ENCODE measurements at places on chromosomes 2 and 18. TPM values are rescaled to one million over a fixed set of nuclear protein-coding genes. Genes with fewer than 3 reads are reported as not detected.

The RTKN gene
- 13.9 TPM for total RNA-seq

DNA sequence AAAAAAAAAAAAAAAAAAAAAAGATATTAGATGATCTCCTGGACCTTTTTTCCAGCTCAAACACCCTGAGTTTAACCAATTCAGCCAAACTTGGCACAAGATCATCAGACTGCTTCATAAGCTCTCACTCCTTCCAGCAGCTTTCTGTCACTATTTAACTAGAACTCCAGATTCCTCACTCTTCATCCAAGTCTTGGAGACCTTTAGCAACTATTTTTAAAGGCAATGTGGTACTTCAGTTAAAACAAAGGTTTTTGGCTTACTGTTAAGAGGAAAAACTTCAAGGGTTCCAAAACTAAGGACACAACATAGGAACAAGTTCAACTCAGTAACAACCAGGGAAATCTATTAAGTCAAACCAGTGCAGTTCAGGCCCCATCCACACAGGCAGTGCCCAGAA is 23.2 kb downstream of the LAMA1 start:
- DNase-seq, result no peak

GRCh38 chr2:199850218-199850717 is 724 bp downstream of the FTCDNL1 start:
- no peak for DNase-seq

DNA sequence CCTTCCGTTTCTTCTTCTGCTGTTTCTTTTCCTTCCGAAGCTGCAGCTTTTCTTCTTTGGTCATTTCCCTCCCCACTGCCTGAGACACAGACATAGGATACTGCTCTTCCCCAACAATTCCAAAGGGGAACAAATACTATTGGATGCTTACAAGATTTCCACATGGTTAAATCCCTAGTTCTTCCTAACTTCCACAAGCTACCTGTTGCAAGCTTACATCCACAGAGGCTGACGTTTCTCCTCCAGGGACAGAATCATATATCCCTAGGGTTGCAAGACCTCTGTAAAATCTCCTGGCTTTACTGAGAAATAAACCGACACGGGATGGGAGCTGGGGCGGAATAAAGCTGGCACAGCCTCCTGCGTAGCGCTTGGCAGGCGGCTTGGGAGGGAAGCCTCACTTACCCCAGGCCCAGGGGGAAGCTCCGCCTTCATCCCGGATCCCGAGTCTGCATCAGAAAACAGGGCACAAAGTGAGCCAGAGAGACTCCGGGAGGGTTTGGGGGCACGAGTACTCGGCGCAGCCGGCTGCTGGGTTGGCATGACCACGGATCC is 590 bp downstream of the EIF2B4 start:
- DNase-seq, result no peak

The MAP3K19 gene
- not detected for total RNA-seq

- DNase-seq, result no peak
These were observed 25.3 kb upstream of the MFSD6 start for GRCh38 chr2:190382851-190383250.

DNA sequence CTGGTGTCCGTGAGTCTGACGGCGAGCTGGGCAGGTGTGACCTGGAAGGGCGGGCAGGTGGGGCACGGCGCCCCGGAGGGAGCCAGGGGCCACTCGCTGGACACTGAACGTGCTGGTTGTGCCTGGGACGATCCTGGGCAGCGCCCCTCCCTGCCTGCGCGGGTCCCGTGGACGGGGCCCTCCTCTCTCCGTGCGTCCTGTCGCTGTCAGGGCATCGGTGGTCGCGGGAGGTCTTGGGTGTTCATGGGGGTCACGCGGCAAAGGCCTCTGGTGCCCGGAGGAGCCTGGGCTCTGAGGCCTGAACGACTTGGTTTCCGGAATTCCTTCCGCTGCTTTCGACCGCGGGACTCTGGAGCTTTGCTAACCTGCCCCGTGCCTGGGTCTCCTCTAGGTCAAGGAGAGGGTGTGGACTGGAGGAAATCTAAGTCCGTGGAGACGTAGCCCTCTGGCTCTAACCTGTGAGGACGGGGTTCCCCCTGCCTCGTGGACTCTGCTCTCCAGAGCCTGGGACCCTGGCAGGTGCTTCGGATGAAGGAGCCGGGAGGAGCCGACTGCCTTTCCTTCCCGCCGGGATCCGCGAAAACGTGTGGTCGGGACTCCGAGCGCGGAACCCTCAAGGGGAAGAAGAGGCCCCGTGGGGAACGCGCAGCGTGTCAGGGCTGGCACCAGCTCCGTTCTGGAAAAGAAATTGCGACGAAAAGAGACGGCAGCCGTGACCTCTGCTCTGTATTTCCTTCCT is 14.7 kb downstream of the SOX11 start:
- peak; percentile 89 for DNase-seq

- no peak for DNase-seq
These were observed 158.2 kb upstream of the CCDC150 start for GRCh38 chr2:196481324-196481697.

- no peak for DNase-seq
These were observed 2.7 kb downstream of the STK16 start for GRCh38 chr2:219247678-219248642.
